ENCODE measurements at places on chromosomes 11 and 22.

GRCh38 chr11:131467645-131468394, 97.4 kb downstream of the NTM start:
- no peak for DNase-seq

GRCh38 chr11:60912223-60912850, 1.6 kb upstream of the TMEM109 start:
- DNase-seq: no peak

DNA sequence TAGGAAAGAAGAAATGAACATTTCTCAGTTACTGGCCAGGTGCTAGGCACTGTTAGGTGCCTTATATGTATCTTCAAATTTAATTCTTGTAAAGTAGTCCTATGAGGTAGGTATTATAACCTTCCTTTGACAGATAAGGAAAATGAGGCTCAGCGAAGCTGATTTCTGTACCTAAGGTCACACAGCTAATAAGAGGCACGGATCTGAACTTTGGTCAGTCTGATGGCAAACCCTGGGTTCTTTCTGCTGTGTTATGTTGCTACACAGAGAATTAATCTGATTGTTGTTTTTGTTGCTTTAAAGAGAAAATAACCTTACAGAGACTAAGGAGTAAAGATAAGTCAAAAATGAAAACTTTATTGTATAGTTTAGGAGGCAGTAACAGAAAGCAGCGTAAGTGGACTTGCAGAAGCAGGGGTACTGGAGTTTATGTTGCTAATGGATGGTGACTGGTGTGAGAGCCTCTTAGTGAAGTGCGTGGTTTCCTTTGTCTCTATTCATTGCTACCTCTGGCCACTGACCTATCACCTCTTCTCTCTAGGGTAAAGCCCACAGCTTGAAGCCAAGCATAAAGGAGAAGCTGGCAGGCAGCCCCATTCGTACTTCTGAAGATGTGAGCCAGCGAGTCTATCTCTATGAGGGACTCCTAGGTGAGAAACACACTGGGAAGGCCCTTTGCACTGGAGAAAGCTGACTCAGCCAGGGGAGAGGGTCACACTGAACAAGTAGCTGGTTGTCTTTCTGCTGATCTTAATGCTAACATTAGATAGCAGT, 38.3 kb downstream of the MADD start:
- no peak for DNase-seq

DNA sequence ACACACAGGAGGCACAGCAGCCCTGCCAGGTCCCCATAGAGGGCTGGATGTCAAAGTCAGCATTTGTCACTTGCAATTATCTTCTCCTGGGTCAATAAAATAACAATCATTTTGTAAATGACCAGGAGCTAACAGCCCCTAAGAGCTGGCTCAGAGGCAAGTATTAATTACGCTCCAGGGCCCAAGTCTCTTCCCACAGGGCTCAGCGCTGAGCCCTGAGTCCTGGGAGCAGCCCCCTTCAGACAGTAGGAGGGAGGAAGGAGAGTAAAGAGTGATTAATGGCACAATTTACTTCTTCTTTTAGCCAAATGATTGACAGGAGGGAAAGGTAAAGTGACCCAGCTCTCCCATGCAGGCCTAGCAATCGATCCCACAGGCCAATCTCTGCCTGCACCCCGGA, 99.0 kb upstream of the DRD2 start:
- DNase-seq: no peak

GRCh38 chr11:118277312-118277711, 13.2 kb upstream of the MPZL2 start:
- no peak for DNase-seq

Measured in nucleus accumbens (tissue), 56 donors.